ENCODE measurements at places on chromosomes 4 and X. TPM values are rescaled to one million over a fixed set of nuclear protein-coding genes. Genes with fewer than 3 reads are reported as not detected.

Gene MAMLD1
- polyA plus RNA-seq: 0.80 TPM

Gene GABRG1
- not detected for polyA plus RNA-seq

Gene CLIC2
- polyA plus RNA-seq: not detected

Gene ASMTL
- 50.1 TPM for polyA plus RNA-seq

Gene PASD1
- polyA plus RNA-seq: not detected

Gene ARMCX1
- not detected for polyA plus RNA-seq

Gene HELT
- not detected for polyA plus RNA-seq

Gene CT55
- not detected for polyA plus RNA-seq

Gene CT83
- polyA plus RNA-seq: not detected

Gene MAGED4
- polyA plus RNA-seq: 1.1 TPM

Gene RTL5
- polyA plus RNA-seq: not detected
